ENCODE measurements at places on chromosomes 2 and 18.

GRCh38 chr2:17910980-17911379 is 32.5 kb downstream of the KCNS3 start:
- no peak for DNase-seq

DNA sequence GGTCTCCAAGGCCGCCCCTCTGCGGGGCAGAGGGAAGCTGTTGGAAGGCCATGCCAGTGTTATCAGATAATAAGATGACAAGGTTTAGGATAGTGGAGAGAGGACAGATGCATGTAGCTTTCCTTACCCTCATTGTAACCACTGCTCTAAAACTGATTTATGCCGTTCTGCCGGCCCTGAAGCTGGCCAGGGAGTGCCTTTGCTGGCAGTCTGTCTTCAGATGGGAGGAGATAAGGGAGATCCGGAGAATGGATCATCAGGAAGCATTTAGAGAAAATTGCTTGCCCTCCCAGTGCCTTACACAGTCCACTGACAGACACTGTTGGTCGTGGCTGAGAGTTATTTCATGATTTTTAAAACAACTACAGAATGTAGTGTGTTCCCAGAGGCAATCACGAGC is 35.4 kb upstream of the MYO3B start:
- no peak for DNase-seq

- DNase-seq = peak; percentile 28
Observed at GRCh38 chr18:63339920-63340484, 20.4 kb upstream of the BCL2 start.

GRCh38 chr2:234411793-234412192 is 85.1 kb downstream of the ARL4C start:
- no peak for DNase-seq

GRCh38 chr2:102080451-102081242 is 61.9 kb upstream of the IL1R1 start:
- DNase-seq = no peak

DNA sequence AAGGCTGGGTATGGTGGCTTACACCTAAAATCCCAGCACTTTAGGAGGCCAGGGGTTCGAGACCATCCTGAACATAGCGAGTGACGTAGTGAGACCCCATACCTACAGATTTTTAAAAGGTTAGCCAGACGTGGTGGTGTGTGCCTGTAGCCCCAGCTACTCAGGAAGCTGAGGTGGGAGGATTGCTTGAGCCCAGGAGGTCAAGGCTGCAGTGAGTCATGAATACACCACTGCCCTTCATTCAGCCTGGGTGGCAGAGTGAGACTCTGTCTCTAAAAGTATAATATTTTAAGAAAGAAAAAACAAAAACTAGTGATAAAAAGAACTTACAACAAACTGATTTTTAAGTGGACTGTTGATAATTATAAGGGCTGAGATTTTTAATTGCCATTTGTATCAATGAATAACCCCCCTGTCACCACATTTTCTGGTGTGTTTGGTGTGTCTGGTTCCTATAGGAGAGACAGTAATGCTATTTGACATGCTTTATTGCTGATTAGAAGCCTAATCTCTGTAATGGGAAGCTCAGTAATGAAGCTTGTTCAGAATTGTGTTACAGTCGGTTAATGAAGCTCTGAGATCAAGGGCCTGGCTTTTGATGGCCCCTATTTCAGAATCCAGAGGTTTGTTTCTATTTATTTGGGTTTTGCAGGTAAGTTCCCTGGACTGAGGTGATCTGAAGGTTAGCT is 147.0 kb downstream of the NEDD4L start:
- DNase-seq = no peak

DNA sequence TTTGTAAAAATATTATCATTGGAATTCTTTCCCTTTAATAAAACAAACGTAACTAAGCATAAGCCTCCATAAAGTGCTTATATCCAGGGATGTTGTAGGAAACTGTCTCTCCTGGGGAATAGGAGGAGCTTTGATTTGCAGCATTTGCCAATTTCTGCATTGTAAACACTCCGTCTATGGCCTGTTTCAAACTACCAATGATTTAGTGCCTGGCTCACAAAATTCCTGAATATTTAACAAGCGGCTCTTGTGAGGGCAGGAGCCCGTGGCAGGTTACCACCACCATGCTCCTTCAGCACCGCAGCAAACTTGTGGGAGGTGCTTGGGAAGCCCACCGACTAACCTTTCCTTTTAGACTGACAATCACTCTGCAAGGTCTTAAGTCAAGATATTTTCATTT is 520.3 kb downstream of the SOX11 start:
- DNase-seq = no peak

DNA sequence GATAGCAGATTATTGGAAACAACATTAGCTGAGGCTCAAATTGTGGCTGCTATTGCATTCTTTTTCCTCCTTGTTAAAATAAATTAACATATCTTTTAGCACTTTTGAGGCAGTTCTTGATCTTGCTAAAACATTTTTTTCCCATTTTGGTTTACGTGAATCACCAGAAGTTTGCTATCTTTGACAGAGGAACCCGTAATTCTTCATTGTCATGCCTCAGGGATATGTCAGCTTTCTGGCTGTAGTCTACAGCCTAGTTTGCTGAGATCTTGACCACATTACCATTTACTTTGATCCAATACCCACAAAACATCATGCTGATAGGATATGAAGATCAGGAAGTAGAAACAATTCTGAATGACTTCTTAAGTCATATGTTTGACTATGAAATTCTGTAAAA is 25.1 kb upstream of the FANCL start:
- no peak for DNase-seq

GRCh38 chr18:35132021-35132902 is 91.0 kb downstream of the MAPRE2 start:
- no peak for DNase-seq

- DNase-seq = no peak
Observed at GRCh38 chr2:109437325-109438090, 176.3 kb downstream of the SEPTIN10 start.

- no peak for DNase-seq
Observed at GRCh38 chr2:55147041-55147440, 85.1 kb downstream of the CLHC1 start.

DNA sequence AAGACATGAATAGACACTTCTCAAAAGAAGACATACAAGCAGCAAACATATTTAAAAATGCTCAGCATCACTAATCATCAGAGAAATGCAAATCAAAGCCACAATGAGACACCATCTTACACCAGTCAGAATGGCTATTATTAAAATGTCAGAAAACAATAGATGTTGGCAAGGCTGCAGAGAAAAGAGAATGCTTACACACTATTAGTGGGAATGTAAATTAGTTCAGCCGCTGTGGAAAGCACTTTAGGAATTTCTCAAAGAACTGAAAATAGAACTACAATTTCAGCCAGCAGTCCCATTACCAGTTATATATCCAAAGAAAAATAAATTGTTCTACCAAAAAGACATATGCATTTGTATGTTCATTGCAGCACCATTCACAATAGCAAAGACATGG is 61.7 kb downstream of the STRADB start:
- no peak for DNase-seq

DNA sequence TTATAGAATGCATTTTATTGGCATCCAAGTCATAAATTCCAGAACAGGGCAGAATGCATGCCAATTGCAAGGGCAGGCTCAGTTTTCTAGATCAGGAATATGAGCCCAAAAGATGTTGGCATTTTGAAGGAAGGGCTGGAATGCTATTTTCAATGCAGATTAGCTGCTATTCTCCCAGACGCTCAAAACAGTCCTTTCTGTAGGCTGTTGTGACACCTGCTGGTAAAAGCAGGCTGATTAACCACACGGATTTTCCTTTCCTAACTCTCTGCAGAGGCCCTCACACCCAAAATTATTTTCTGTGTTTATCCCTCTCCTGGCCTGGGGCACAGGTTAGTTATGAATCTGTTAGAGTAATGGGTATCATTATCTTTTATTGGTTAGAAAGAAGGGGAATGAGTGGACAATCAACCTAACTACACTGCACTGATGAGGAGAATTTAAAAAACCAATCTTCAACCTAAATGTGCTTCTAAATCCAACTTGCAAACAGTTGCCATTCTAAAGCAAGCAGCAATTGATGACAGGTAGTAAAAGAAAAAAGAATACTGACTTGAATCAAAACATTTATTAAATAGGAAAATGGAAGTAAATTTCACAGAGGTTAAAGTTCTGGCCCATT is 94.0 kb downstream of the PLA2R1 start:
- peak; percentile 73 for DNase-seq

GRCh38 chr18:4821801-4822200 is 366.7 kb upstream of the DLGAP1 start:
- DNase-seq = no peak

DNA sequence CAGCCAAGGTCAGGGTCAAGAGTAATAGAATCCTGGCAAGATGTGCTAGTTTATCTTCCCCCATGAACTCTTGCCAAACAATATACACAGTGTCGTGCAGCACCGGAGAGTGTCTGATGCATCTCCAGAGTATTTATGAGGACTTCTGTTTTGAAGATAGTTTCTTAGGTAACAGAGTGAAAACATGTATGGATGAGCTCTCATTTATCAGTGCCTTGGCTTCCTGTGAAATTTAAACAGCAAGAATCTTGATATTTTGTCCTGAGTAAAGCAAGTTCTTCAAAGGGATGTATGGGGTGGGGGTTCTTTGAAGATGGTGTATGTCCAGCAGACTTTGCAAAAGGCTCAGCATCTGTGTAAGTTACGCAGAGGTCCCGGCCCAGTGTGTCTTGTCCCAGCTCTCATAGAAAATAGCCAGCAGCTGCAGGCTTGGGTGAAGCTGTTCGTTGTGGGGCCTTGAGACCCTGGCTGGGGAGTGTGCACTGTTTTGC is 361.0 kb upstream of the NT5C1B start:
- no peak for DNase-seq

GRCh38 chr2:157890969-157891642 is 15.0 kb upstream of the ACVR1 start:
- DNase-seq = no peak

DNA sequence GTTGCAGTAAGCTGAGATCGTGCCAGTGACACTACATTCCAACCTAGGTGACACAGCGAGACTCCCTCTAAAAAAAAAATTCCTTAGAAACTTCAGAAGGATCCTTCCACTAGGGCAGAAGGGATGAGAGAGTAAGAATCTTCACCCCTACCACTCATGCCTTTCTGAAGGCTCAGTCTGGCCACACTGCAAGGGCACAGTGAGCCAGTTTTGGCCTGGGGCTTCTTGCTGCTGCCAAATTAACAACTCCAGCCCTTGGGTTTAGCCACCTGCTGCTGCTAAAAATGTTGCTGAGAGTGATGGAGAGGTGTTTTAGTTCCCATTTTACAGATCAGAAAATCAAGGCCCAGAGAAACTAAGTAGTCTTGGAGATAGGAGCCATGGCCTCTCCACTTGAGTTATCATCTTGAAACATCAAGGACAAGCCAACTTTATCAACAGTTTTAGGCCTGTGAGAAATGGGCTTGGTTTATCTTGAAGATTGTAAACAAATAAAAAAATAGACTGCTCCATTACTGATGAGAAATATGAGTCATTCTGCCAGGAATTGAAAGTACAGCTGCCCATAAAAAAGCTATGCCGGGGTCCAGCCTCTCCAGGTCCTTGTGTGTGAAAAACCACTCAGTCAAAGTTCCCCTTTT is 31.9 kb upstream of the CASP8 start:
- no peak for DNase-seq

All from NCI-H1694 treated with DMSO at 0.1 percent for 48 hours (cell line).